ENCODE measurements at places on chromosomes 4 and X. TPM values are rescaled to one million over a fixed set of nuclear protein-coding genes. Genes with fewer than 3 reads are reported as not detected.

- DNase-seq = no peak
Observed at GRCh38 chrX:136380010-136380769, 79.4 kb downstream of the ADGRG4 start.

GRCh38 chr4:100938698-100939097 is 408.6 kb downstream of the PPP3CA start:
- DNase-seq = no peak

DNA sequence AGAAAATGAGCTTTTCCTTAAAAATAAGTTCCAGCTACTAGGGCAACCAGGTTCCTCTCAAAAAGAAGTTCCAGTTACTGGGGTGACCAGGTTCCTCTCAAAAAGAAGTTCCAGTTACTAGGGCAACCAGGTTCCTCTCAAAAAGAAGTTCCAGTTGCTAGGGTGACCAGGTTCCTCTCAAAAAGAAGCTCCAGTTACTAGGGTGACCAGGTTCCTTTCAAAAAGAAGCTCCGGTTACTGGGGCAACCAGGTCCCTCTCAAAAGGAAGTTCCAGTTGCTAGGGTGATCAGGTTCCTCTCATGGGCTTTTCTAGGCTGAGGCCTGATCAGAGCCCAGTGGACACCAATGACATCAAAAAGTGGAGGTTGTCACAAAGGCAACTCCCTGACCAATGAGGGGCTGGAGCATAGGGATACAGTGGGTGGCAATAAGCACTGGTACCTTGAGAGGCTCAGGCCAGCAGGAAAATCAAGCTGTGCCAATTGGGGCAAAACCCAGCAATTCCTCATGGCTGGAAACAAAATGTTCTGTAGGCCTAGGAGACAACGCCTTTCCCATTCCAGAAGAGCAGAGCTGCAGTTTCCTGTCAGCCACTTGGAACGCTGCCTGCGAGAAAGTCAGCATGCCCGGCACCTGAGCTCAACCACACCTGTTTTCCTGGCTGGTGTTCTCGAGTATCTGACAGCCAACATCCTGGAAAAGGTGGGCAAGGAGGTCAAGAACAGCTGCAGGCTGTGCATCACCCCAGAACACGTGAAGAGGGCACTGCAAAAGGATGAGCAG is 12.3 kb upstream of the SYTL5 start:
- no peak for DNase-seq

DNA sequence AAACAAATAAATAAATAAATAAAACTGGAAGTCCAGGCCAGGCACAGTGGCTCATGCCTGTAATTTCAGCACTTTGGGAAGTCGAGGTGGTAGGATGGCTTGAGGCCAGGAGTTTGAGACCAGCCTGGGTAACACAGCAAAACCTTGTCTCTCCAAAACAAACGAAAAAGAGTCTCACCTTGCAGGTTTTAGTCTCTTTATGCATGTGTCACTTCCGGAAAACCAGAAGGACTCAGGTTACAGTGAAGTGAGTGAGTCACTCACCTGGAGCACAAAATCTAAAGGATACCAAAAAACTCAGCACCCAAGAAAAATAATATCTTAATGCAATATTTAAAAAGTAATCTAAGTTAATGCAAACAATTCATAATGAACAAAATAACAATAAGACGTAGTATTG is 20.1 kb upstream of the SLC34A2 start:
- DNase-seq = no peak

DNA sequence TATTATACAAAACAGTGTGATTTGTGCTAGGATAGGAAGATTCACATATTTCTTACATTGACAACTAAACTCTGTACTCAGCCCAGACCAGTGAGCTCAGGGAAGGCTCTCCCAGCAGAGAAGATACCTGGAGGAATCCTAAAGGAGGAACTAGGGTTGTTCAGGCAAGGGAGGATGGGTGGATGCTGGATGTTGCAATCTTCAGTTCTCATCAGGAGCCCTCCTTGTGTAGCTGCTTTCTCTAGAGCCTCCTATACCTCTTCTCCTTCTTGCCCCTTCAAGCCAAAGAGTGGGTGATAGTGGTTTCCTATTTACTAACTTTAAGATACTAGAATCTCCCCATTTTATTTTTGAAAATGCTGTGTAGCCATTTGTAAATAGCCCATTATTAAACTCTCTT is 117.3 kb downstream of the NKX6-1 start:
- no peak for DNase-seq

GRCh38 chr4:43990551-43990950 is 458.1 kb downstream of the KCTD8 start:
- no peak for DNase-seq

Gene CENPI
- not detected for polyA plus RNA-seq

DNA sequence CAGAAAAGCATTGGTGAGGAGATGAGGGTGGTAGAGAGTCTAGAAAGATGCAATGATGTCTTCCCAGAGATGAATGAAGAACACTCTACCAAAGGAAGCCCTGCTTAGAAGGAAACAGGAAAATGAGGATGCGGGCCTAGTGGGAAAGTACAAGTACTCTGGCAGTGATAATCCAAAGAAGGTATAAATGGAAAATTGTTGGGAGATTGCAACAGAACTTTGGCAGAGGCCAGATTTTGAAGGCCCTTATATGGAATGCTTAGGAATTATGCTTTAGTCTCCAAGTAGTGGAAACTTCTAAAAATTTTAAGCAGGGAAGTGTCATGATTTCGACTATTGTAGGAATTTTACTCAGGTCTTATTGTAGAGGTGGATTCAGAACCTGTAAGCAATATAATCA is 11.0 kb downstream of the ARSJ start:
- DNase-seq = no peak

DNA sequence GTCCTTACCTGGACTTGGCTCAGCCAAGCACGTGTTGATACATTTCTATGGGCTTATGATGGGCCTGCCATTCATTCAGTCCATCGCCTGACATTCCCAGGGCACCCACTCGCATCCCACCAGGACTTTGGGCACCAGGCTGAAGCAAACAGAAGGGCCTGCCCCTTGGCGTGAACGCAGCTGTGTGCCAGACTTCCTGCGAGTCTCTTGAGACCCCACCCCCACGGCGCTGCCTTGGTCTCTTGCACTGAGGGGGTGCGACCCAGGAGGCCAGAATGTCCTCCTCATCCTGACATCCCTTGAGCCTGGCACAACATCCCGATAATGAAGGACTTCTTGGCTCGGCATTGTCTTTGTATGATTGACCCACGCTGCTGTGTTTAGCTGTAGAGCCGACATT is 1.5 kb upstream of the PSAPL1 start:
- DNase-seq = no peak

DNA sequence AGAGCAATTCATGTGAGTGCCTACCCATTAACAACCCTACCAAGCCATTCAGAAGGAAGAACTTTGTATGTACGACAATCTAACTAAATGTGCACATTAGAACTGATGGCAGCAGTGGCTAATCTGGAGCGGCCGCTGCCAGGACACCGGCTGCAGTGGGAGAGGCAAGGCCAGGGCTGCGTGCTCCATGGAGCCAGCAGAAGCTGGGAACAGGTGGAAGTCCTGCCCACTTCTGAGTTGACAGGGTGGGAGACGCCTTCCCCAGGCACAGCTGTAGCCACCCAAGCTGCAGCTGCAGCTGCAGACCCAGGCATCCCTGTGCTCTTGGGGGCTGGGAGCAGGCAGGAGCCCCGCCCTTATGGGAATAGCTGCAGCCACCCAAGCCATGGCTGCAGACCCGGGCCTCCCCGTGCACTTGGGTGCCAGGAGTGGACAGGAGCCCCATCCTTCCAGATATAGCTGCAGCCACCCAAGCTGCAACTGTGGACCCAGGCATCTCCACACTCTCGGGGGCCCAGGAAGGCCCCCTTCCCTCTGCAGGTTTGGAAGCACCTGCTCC is 79.1 kb upstream of the DDX60 start:
- DNase-seq = no peak

- DNase-seq = no peak
Observed at GRCh38 chr4:41541687-41542094, 3.7 kb downstream of the LIMCH1 start.

DNA sequence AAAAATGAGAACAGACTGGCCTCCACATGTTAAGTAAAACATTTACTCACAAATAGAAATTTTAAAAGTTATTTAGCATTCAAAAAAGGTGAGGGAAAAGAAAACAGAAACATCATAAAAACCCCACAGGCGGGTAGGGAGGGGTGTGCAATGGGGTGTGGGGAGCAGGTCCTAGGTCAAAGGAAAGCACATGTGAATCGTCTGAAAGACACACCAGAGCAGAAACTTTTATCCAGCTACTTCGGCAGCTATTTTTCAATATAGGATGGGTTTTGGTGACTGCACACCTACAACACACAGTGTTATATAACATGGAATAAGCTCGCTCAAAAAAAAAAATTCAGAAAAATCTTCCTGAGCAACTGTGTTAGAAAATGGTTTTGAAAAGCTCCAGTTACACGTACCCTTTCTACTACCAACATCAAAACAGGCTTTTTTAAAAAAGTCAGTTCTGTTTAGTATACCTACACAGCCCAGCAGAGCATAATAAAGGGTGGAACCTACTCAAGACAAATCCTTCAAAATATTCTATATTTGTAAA is 1.6 kb downstream of the OTUD4 start:
- DNase-seq = peak; percentile 48

Gene AMTN
- not detected for polyA plus RNA-seq

- no peak for DNase-seq
Observed at GRCh38 chrX:100277231-100277630, 132.8 kb downstream of the PCDH19 start.

DNA sequence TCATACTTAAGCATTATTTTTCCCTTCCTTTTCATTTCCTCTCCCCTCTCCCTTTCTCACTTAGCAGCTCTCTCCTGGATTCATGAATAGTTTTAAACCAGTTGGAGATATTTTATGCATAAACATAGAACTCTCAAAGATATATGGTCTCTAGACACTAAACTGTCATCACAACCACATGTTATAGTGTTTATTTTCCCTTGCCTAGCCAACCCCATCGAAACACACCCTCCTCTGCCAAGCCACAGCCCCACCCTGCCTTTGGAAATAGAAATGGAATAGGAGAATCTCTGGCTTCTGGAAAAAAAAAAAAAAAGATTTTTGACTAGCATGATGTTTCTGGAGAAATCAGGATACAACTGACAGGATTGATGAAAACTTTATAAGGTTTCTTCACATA is 64.8 kb upstream of the RBPJ start:
- DNase-seq = no peak

DNA sequence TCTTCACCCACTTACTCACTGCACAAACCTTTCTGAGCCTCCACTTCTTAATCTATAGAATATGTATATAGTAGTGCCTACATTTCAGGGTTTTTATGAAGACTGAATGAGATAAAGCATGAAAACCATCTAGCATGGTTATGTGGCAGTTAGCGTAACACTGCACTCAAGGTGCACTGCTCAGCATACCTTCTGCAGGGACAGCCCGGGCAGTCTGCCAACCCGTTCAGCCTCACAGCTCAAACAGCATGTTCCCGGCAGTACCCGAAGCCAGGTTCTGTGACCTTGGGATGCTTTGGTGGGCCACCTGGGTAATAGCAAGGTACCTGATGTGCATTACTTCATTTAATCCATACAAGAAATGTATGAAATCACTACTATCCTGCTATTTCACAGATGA is 81.4 kb downstream of the DOCK11 start:
- no peak for DNase-seq

DNA sequence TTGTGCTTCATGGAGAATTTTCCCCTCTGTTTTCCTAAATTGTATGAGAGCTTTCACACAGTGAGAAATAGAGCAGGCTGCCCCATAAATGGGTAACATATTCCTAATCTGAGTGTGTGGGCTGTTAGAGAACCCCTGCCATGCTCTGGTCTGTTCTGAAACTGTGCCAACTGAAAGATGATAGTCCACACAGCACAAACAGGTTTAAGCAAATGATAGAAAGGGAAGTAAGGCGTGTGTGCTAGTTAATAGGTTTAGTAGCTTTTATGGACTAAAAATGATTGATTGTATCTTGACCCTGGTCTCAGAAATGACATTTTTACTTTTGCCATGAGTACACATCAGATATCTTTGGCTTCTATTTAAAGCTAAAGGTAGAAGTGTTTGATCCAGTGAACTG is 106.2 kb downstream of the PRRG1 start:
- DNase-seq = no peak

DNA sequence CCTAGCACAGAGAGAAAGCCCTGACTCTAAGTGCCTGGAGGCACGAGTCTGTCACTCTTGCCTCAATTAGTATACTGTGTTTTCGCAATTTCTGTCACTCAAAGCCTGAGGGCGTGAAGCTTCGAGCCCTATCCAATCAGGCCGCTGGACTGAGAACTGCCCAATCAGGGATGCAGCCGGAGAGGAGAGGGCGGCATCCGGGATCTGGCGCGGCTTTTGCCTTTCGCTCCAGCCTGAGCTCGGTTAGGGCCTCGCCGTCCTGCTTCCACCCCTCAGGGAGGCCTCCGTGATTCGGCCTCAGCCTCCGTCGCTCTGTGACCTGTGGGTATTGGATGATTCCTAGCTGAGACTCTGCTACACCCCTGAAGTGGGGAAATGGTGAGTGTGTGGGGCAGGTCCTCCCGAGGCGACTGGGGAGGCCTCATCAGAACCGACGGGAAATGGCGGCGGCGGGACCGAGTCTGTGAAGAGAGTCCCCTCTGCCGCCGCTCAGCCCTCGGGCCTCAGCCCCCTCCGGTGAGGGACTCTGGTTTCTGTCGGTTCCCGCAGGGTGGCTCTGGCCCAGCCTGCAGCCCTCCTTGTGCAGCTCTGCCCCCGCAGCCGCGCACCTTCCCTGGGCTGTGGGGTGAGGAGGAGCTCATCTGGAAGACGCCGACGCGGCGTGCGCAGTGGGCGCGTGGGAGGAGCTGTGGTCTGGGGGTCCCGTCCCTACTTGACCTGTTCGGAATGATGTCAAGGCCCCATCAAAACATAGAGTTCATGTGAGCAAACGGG is 48.5 kb downstream of the ZNF141 start:
- no peak for DNase-seq

DNA sequence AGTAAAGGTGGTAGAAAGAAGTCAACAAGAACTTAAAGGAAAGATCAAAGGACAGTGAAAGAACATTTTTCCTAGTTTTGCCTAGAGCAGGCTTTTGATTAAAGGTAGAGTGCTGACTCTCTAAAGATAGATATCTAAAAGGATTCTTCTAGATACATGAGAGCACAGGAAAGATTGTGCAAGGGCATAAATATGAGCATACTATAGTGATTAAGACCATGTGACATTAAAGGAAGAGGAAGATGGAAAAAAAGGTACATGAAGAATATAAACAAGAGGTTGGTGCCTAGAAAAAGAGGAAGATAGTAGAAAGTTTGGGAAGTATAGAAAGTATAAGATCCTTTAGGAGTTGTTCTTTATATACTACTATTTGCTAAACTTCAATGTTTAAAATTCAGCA is 26.1 kb upstream of the TET2 start:
- no peak for DNase-seq

GRCh38 chr4:39855909-39856512 is 121.7 kb downstream of the PDS5A start:
- DNase-seq = no peak

DNA sequence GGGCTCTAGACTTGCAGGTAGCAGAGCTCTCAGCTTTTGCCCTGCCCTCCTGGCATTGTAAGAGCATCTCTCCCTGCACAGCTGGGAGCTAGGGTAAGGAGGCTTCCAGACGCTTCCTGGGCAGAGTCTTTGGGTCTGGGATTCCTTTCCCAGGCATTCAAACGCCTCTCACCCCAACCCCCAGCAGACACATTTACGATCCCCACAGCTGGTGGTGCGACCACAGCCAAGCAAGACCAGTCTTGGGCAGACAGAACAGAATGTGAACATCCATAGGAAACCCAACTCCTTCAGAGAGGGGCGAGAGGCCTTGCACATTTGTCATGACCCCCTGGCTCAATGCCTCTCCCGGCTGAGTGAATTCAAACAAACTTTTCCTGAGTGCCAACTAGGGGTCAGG is 38.1 kb upstream of the CD99L2 start:
- no peak for DNase-seq

GRCh38 chrX:15761564-15762191 is 23.6 kb downstream of the CA5B start:
- DNase-seq = peak; percentile 25

- no peak for DNase-seq
Observed at GRCh38 chrX:72624194-72624593, 51.6 kb upstream of the HDAC8 start.

All from naive B cell (primary cell).